Vagina (tissue), 2 donors: ENCODE measurements at places on chromosomes 5 and 9. TPM values are rescaled to one million over a fixed set of nuclear protein-coding genes. Genes with fewer than 3 reads are reported as not detected.

GRCh38 chr5:58548068-58548467 lies 34.8 kb upstream of the RAB3C start:
- H3K27me3 ChIP-seq: no peaks in the 10 kb centered on the region
- H3K4me3 ChIP-seq: no peak overlapping the region
- DNase-seq: no peak
- no peak overlapping the region for H3K27ac ChIP-seq

GRCh38 chr9:133429641-133430161 lies 7.5 kb downstream of the ADAMTS13 start:
- no peak overlapping the region for H3K4me3 ChIP-seq
- H3K36me3 ChIP-seq: no peaks in the 10 kb centered on the region
- H3K27ac ChIP-seq: no peak overlapping the region
- no peaks in the 10 kb centered on the region for H3K27me3 ChIP-seq
- peaks cover 8% of the 10 kb centered on the region for H3K4me1 ChIP-seq

- no peaks in the 10 kb centered on the region for H3K27me3 ChIP-seq
- no peaks in the 10 kb centered on the region for H3K36me3 ChIP-seq
- no peak overlapping the region for H3K4me3 ChIP-seq
- H3K4me1 ChIP-seq: no peaks in the 10 kb centered on the region
- DNase-seq: no peak
Observed at GRCh38 chr9:74681906-74682305, 184.8 kb downstream of the RORB start.

DNA sequence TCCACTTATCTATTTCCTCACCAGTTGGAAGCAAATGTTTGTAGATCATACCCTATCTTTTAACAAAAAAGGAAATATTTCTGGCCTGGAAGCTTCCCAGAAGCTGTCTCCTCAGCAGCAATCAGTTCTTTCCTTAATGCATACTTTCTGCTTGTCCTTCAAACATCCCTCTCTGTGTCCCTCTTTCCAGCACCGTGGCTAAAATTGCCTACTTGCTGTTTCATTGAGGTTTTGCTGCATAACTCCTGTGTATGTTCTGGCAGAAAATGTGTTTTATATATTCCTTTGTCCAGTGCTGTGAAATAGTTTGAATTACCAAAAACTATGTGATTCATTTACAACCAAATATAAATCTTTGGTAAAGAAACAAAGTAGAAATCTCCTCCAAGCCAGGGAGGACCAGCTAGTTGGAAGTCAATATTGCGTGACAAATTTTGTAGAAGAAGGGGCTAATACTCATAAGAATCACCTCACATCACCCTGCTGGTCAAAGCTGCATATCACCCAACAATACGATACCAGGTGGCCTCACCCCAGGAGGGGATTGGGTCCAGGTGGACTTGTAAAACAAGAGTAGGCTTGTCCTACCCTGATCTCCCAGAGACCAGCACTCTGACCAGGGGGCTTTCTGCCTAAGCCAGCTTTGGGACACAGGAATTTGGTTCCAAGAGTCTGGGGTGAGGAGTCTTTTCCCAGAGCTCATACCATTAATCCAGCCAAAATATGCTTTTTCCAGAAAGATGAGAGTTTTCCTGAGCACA lies 198.4 kb upstream of the SNX2 start:
- no peak overlapping the region for H3K27ac ChIP-seq
- no peak overlapping the region for H3K4me3 ChIP-seq
- H3K27me3 ChIP-seq: no peaks in the 10 kb centered on the region
- H3K4me1 ChIP-seq: no peaks in the 10 kb centered on the region
- H3K36me3 ChIP-seq: no peaks in the 10 kb centered on the region
- no peak for DNase-seq

DNA sequence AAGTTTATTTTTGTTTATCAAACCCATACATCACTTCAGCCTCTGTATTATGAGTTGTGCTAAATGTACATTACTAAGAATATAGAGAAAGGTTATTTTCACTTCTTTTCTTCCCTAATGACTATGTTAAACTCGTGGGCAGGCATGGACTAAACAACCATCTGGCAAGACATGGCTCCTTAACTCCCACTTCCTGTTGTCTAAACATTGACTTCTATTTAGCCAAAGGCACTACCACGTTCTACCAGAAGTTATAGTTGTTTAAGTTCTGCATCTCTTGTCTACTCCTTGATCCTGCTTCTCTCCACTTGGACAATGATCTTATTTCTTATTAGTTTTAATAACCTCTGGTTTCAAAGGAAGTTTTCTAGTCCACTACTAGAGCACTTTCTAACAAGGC lies 136.1 kb downstream of the MACIR start:
- H3K4me1 ChIP-seq: no peaks in the 10 kb centered on the region
- H3K4me3 ChIP-seq: no peak overlapping the region
- no peak for DNase-seq
- no peaks in the 10 kb centered on the region for H3K36me3 ChIP-seq

The NMUR2 gene
- total RNA-seq: not detected

The SOX30 gene
- not detected for total RNA-seq

The CDC25C gene
- 2.0 TPM for total RNA-seq

The CAPSL gene
- not detected for total RNA-seq
